Activated CD4-positive, alpha-beta T cell treated with anti-CD3 and anti-CD28 coated beads for 24 hours (primary cell): ENCODE measurements at places on chromosomes 4 and X.

DNA sequence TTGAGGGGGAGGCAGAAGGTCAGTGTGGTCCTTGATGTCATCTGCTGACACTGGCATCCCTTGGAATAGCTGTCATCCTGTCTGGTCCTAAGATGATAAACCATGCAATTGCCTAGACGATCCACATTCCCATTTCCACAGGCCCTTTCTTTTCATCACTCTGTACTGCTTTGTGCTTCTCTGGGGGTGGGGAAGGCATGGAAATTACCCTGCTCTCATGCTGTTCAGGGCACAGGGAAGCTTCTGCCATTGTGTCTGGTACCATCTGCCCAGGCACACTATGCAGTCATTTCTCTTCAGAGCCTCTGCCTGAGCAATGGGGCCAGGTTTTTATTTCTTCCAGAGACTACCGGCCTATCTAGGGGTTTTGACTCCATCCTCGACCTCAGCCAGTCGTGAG lies 49.7 kb upstream of the ELOVL6 start:
- no peak for DNase-seq

DNA sequence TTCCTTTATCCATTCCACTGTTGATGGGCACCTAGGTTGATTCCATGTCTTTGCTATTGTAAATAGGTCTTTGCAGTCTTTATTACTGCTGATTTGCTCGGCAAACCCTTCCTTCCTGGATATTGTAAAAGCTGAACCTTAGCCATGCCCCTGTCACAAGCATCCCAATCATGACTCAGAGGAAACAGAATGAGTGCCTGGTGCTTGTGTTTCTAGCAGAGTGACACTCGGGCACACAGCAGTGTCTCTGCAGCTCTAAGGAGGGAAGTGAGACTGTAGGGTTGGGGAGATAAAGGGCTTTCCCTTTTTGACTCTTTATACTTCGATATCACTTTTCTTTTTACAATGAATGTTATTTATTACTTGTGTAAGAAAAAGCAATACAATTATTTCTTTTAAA lies 83.3 kb downstream of the AKAP4 start:
- DNase-seq, result no peak

- no peak for DNase-seq
Measured at GRCh38 chrX:10519761-10520160, 100.6 kb downstream of the MID1 start.

GRCh38 chrX:115284877-115285276 lies 4.6 kb upstream of the LUZP4 start:
- DNase-seq, result no peak

GRCh38 chr4:165293061-165293460 lies 34.4 kb upstream of the MSMO1 start:
- DNase-seq, result no peak

DNA sequence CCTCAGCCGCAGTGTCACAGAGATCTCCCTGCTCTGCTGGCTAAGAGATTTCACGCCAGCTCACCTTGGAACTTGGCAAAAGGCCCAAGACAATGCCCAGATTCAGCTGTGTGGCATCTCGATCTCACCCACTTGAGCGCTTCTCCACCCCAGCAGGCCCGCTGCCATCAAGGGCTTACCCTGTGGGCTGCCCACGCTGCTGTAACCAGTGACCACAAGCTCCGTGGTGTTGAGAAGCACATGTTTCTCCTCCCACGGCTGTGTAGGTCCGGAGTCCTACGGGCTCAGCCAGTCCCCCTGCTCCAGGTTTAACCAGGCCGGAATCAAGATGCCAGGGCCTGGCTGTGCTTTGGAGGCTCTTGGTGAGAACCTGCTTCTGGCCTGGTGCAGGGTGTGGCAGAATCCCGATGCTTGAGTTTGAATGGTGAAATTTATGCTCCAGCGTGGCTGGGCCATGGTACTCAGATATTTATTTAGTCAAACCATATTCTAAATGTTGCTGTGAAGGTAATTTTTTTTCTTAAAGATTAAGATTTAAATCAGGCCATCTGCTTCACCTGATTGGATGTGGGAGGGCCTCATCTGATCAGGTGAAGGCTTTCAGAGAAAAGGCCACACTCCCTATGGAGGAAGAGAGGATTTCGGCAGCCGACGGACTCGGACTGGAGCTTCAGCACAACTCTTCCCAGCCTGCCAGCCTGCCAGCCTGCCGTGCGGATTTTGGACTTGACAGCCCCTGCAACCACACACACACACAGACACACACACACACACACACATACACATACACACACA lies 24.8 kb upstream of the ADRA2C start:
- DNase-seq, result no peak
